CD4-positive, alpha-beta T cell treated with Interleukin-4 for 4 hours (primary cell): ENCODE measurements at places on chromosomes 3 and 15.
A peak's percentile ranks its signal among the peaks of the same experiment; 100 is the strongest.

- no peak for DNase-seq
Observed at GRCh38 chr15:49712846-49713450, 92.1 kb downstream of the DTWD1 start.

- no peak for DNase-seq
Observed at GRCh38 chr3:17352620-17353019, 389.8 kb downstream of the TBC1D5 start.

DNA sequence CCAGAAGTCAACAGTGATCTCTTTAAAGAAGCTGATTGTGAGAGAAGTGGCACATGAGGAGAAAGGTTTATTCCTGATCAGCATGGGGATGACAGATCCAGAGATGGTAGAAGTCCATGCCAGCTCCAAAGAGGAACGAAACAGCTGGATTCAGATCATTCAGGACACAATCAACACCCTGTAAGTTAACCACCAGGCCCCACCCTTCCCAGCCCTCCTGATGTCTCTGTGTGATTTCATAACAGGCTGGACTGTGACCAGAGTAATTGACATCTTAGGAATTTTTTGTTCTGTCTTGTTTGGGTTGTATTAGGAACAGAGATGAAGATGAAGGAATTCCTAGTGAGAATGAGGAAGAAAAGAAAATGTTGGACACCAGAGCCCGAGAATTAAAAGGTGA lies 67.7 kb downstream of the KLHL25 start:
- DNase-seq, result no peak

GRCh38 chr15:48795901-48796300 lies 15.0 kb downstream of the CEP152 start:
- DNase-seq, result no peak

DNA sequence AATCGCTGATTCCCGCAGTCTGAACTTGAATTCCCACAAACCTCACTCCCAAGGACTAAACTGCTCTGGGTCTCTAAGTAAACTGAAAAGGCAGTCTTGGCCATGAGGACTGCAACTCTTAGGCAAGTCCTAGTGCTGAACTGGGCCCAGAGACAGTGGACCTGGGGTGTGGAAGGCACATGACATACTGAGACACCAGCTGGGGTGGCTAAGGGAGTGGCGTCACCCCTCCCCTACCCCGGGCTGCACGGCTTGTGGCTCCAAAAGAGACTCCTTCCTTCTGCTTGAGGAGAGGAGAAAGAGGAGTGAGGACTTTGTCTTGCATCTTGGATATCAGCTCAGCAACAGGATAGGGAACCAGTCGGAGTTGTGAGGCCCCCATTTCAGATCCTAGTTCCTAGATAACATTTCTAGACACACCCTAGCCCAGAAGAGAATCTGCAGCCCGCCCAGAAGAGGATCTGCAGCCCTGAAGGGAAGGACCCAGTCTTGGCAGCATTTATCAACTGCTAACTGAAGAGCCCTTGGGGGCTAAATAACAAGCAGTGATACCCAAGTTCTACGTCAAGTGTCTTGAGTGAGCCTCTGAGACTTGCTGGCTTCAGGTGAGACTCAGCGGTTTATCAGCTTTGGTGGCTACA lies 110.7 kb upstream of the C3orf80 start:
- no peak for DNase-seq

GRCh38 chr15:58519516-58519915 lies 87.7 kb downstream of the LIPC start:
- DNase-seq, result no peak

- no peak for DNase-seq
Observed at GRCh38 chr3:54857343-54857742, 70.5 kb downstream of the LRTM1 start.

GRCh38 chr15:46174122-46174521 lies 539.3 kb downstream of the SQOR start:
- no peak for DNase-seq

DNA sequence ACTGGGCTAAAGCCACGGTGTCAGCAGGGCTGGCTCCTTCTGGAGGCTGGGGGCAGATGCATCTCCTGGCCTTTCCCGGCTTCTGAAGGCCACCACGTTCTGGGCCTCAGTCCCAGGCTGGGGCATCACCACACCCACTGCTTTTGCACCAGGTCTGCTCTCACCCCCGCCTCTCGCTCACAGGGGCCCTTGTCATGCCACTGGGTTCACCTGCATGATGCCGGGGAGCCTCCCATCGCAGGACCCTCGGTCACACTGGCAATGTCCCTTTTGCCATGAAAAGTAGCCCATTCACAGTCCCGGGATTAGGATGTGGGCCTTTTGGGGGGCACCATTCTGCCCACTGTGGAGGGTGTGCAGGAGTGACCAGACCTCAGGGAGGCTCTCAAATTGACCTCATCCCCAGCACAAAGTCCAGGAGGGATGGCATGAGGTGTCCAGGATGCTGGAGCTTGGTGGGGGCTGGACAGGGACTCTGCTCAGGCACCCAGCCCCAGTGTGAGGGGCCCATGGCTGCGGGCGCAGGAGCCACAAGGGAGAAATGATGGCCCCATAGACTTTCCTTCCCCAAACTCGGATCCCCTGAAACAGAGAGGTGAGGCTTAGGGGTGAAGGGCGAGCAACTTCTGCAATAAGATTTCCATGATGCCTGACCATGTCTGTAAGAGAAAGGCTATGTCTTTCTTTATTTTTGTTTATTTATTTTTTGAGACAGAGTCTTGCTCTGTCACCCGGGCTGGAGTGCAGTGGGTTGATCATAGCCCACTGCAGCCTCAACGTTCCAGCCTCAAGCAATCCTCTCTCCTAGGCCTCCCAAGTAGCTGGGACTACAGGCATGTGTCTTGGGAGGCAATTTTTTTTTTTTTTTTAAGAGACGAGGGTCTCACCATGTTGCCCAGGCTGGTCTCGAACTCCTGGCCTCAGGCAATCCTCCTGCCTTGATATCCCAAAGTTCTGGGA lies 189.1 kb downstream of the GOLGA6L6 start:
- DNase-seq, result no peak

GRCh38 chr3:175335229-175335628 lies 476.1 kb downstream of the NAALADL2 start:
- no peak for DNase-seq

GRCh38 chr15:64058279-64058678 lies 12.0 kb upstream of the DAPK2 start:
- DNase-seq, result no peak

DNA sequence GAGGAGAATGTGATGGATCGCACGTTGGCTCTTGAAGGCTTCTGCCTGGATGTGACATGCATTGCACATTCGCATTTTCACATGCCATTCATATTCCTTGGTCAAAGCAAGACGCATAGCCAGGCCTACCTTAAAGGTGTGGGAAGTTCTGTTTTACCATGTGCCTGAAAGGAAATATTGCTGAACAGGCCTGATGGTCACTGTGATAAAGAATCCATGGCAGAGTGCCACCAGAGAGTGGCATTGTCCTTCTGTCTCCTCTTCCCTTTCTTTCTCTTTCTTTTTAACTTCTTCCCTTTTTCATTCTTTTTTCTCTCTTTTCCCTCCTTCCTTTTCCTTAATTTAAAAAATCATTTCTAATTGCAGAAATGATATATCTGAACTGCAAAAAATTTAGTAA lies 15.9 kb upstream of the MITF start:
- no peak for DNase-seq

GRCh38 chr3:61983479-61983878 lies 389.9 kb downstream of the FEZF2 start:
- DNase-seq, result no peak

DNA sequence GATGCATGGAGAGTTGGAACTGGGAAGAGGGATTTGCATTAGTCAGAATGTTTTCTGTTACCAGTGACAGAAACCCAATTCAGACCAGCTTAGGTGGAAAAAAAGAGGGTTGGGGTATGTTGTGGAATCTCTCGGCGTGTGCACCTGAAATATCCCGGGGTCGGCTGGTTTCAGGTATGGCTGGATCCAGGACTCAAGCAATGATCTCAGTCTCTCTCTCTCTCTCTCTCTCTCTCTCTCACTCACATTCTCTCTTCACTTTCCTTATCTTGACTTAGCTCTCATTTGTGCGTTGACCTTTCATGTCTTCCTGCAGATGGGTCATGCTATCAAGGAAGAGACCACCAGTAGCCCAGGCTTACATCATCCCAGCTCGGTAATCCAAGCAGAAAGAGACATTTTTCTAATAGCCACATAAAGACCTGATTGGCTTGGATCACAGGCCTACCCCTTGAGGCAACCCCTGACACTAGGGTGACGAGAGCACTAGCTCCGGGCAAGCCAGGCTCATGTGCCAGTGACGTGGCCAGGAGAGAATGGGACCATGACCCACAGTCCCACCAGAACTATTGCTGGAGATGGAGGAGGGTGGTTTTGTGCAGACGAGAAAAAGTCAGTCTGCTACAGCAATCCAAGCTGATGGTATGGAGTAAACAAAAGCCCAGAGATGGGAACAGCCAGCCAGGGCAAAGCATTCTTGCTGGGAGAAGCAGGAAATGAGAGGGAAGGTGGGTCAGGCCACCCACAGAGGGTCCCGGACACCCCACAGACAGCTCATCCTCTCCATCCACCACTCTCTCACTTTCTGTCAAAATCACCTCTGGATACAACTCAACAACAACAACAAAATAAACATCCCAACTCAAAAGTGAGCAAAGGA lies 91.7 kb downstream of the CHSY1 start:
- DNase-seq, result no peak

GRCh38 chr3:179872842-179873241 lies 163.9 kb downstream of the PEX5L start:
- DNase-seq, result no peak

GRCh38 chr3:42711491-42712343 lies 9.1 kb upstream of the HHATL start:
- no peak for DNase-seq

DNA sequence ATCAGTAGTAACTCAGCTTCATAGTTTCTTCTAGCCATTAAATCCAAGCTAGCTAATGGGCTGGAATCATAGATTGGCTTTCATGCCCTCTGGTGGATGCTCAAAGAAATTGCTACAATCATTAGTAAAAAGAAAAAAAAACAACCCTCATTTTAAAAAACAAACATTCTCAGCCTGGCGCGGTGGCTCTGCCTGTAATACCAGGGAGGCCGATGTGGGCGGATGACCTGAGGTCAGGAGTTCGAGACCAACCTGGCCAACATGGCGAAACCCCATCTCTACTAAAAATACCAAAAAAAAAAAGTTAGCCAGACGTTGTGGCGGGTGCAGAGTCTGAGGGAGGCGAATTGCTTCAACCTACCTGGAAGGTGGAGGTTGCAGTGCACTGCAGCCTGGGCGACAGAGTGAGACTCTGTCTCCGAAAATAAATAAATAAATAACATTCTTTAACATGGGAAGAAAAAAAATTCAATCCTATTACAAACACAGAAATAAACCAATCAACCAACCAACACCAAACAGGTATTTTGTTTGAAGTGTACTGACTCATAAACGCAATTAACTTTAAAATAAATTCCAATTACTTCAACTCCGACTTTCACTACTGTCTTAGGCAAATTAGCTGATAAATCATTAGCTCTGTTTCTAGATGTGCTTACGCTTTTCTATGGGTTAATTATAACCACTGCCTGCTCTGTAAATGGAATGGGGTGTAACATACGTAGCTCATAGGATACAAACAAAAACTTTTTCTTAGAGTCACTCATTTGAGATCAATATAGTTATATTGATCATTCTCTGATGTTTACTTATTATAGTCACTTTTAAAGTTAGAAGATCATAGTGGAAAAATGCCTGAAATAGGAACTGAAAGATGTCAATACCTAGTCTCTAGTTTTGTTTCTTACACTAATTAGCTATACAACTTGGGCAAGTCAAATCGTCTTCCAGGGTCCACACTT lies 24.9 kb downstream of the TMEM207 start:
- peak; percentile 40 for DNase-seq

- DNase-seq, result no peak
Observed at GRCh38 chr15:41408234-41408641, 5.9 kb upstream of the NDUFAF1 start.

- no peak for DNase-seq
Observed at GRCh38 chr15:32119694-32120330, 89.5 kb downstream of the CHRNA7 start.

- no peak for DNase-seq
Observed at GRCh38 chr15:86382341-86382740, 302.7 kb downstream of the AGBL1 start.

- DNase-seq, result no peak
Observed at GRCh38 chr3:37660782-37661181, 200.9 kb upstream of the CTDSPL start.

GRCh38 chr15:41930221-41930866 lies 36.5 kb upstream of the SPTBN5 start:
- no peak for DNase-seq

GRCh38 chr3:95832146-95832545 lies 982.2 kb upstream of the EPHA6 start:
- DNase-seq, result no peak

GRCh38 chr3:183922421-183922820 lies 37.7 kb upstream of the PARL start:
- no peak for DNase-seq

- DNase-seq, result no peak
Observed at GRCh38 chr3:46271209-46271745, 29.0 kb downstream of the CCR3 start.

- no peak for DNase-seq
Observed at GRCh38 chr3:56971816-56972215, 88.6 kb upstream of the SPATA12 start.
